PC-9 (cell line): ENCODE measurements at places on chromosomes 12 and 14.

GRCh38 chr12:98064501-98064900 lies 450.9 kb upstream of the TMPO start:
- no peak for DNase-seq

DNA sequence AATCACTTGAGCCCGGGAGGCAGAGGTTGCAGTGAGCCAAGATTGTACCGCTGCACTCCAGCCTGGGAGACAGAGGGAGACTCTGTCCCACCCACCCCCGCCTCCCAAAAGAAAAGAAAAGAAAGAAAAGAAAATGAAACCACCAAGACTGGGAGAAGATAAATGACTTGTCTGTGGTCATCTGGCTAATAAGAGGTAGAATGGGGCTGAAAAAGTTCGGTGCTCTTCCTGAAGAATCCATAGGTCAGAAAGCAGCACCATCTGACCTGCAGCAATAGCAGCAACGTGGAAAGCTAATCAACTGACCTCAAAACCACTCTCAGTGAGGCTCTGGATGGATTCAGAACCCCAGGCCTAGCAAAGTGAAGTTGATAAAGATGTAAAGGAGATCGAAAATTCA lies 25.2 kb downstream of the SSH1 start:
- DNase-seq = no peak

GRCh38 chr12:45938566-45938965 lies 51.8 kb downstream of the SCAF11 start:
- DNase-seq = no peak

- no peak for DNase-seq
These were observed 41.5 kb downstream of the GXYLT1 start for GRCh38 chr12:42103155-42103554.
